ENCODE measurements at places on chromosomes 6 and 20.
A peak's percentile ranks its signal among the peaks of the same experiment; 100 is the strongest.

- DNase-seq, result no peak
Measured at GRCh38 chr6:24686408-24686807, 19.5 kb downstream of the ACOT13 start.

DNA sequence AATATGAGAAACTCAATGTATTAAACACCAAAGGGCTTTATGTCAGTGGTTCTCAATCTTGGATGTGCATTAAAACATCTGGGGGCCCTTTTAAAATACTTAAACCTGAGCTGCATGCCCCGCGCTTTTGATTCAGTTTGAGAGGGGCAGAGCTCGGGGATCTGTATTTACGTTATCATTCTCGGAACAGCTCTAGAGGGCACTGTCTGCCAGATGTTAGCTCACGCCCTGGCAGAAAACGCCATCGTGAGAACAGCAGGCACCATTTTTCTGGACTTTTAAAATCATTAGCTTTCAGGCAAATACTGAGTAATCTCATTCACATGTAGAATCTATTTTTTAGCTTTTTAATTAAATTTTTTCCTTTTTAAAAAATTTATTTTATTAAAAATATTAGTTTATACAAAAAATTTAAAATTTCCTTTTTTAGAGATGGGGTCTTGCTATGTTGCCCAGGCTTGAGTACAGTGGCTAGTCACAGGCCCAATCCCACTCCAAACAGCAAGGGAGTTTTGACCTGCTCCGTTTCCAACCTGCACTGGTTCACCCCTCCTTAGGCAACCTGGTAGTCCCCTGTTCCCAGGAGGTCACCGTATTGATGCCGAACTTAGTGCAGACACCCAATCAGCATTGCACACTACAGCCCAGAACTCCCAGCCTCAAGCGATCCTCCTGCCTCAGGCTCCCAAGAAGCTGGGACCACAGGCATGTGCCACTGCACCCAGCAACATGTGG, 30.0 kb upstream of the ZNF133 start:
- no peak for DNase-seq

GRCh38 chr6:83354747-83355146, 76.1 kb downstream of the ME1 start:
- DNase-seq, result no peak

DNA sequence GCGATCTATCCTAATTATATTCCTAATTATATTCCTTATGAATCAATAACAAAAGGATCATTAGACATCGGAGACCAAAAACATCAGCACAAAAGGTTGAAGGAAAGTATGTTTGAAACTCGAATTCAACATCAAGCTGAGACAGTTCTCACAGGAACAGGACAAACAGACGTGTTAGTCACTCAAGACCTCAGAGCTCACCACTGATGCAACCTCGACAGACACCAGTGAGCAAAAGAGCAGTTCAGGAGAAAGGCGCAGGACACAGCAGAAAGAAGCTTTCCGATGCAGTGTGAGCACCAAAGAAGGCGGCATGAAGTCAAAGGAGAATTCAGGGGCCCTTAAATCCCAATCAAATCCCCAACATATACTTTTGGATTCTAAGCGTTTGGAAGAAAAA, 6.3 kb upstream of the RAMACL start:
- DNase-seq, result peak; percentile 31

GRCh38 chr6:49813248-49813647, 26.2 kb upstream of the PGK2 start:
- DNase-seq, result no peak

Data from CD14-positive monocyte (primary cell).